GM10248 (cell line): ENCODE measurements at places on chromosomes 6 and 20.

DNA sequence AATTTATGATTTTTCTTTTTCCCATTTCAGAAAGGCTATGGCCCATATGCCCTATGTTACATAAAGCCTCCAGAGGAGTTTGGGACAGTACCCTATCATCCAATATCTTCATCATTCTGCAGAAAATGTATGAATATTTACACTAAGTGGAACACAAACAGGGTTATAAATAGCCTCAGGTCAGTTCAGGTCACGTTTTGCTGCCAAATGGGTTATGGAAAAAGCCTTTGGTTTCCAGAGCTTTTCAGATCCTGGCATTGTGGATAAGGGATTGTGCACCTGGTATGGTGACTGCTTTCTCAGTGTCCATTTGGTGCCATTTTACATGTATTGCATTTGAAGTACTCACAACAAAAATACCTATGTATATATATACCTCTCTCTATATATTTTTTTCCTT is 29.4 kb downstream of the UTRN start:
- no peak for DNase-seq

DNA sequence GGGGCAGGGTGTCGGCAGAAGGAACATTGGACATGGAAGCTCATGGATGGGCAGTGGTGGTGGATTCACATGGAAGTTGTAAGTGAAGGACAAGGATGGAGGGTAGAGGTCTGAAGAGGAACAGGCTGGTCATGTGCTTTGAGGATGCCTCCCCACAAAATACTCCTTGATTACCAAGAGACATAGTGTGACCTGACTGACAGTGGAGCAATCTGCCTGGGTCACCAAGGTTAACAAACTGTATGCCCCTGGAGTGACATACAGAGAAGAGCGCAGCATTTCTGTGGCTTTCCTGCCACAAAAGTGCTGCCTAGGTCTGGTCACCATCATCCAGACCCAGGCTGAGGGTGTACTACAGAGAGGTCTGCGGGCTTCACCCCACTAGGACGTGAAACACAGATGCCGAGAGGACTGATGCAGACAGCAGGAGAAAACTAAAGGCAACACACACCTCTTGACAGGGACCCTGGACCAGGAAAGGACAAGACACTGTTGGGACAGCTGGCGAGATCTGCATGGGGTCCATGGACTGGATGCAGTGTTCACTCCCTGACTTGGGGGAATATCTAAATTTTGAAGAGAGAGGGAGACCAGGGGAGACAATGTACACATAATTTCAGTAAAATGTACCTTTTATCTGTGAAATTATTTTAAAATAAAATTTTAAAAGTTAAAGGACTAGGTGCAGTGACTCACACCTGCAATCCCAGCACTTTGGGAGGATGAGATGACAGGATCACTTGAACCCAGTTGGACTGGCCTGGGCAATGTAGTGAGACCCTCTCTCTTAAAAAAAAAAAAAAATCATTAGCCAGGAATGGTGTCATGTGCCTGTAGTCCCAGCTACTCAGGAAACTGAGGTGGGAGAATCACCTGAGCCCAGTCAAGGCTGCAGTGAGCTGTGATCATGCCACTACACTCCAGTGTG is 64.9 kb downstream of the CSE1L start:
- DNase-seq, result no peak

DNA sequence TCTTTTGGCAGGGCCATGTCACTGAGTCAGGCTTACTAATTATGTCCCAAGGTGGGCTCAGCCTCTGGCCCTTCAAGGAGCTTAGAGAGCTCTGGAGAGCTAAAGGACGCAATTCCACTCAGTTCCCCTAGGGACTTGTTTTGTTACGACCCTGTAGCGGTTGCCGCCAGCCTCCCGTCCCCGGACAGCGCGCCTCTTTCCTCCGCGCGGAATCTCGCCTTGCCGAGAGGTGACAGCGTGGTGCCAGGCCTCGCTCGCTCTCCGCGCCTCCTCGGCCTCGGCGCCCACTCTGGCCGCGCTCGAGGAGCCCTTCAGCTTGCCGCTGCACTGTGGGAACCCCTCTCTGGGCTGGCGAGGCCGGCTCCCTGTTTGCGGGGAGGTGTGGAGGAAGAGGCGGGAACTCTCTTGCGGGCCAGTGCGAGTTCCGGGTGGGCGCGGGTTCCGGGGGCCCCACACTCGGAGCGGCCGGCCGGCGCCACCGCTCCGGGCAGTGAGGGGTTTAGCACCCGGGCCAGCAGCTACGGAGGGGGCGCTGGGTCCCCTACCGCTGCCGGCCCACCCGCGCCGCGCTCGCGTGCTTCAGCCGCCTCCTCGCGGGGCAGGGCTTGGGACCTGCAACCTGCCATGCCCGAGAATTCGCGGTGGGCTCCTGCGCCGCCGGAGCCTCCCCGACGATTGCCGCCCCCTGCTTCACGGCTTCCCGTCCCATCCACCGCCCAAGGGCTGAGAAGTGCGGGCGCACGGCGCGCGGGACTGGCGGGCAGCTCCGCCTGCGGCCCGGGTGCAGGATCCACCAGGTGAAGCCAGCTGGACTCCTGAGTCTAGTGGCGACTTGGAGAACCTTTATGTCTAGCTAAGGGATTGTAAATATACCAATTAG is 9.9 kb upstream of the ZNF311 start:
- DNase-seq, result no peak

GRCh38 chr20:37796121-37796520 is 102.3 kb downstream of the CTNNBL1 start:
- DNase-seq, result no peak

DNA sequence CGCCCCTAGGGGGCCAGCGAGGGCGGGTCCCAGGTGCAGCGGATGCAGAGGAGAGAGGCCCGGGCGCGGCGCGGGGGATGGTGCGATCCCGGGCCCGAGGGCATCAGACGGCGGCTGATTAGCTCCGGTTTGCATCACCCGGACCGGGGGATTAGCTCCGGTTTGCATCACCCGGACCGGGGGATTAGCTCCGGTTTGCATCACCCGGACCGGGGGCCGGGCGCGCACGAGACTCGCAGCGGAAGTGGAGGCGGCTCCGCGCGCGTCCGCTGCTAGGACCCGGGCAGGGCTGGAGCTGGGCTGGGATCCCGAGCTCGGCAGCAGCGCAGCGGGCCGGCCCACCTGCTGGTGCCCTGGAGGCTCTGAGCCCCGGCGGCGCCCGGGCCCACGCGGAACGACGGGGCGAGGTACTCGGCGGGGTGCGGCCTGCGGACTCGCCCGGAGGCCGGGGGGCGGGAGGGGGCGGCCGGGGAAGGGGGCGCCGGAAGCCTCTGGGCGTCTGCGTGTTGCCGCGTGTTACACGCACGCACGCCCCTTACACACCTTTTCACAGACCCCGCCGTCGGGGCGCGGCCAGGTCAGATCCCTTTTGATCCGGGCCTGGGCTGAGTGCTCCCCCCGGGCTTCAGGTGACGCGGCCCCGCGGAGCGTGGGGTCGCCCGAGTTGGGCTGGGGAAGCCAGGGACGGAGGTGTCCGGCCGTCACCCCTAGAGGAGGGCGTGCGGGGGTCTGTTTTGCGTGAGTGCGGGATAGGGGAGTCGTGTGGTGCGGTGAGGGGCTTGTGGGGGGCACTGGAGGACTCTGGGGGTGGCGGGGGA is 412 bp downstream of the TRIB3 start:
- DNase-seq, result peak; percentile 80

DNA sequence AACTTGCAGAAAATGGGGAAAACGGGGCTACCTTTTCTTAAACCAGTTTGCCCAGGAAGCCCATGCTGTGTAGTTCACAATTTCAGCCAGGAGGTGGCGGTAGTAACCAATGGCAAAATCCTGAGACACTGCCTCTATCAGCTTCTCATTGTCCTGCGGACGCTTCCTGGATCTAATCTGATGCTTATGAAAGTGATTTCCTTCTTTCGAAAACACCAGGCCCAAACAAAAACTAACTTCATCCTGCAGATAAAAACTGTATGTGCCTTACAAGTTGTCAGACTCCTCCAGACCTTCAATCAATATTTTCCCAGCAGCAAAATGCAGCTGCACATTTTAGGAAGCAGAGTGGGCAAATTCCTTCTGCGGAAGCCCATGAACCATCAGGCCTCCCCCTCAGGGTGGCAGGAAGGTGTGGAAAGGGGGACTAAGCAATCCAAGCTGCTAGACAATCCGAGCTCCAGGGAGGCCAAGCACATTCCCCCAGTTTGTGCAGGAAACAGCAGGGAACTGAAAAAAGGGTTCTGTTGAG is 88.5 kb downstream of the LY86 start:
- DNase-seq, result peak; percentile 73

DNA sequence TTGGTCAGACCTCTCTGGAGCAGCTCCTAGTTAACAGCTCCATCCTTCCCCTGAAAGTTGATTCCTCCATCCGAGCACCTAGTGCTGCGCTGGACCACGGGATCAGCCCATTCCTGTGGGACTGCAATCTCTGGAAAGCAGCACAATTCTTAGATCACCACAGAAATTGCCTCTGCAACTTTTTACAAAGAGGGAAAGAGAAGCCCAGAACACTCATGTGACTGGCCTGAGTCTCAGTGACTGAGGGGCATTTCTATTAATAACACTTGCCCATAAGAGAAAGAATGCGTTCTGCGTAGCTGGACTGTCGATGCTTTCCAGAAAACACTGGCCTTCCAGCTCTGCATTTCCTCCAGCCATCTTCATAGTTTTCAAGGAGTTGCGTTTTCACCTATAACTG is 18.3 kb downstream of the MPC1 start:
- no peak for DNase-seq

- no peak for DNase-seq
These were observed 15.3 kb downstream of the RSPO4 start for GRCh38 chr20:986733-987355.

- DNase-seq, result no peak
These were observed 713 bp downstream of the WFDC9 start for GRCh38 chr20:45630371-45630770.

GRCh38 chr6:138795809-138796603 is at the start of gene ECT2L:
ECT2L (plus strand) TSS chr6:138796087; CDS start chr6:138813275, 17,188 bp downstream.
- no peak for DNase-seq

- DNase-seq, result no peak
These were observed 563.5 kb upstream of the AGPAT4 start for GRCh38 chr6:161837449-161837735.

DNA sequence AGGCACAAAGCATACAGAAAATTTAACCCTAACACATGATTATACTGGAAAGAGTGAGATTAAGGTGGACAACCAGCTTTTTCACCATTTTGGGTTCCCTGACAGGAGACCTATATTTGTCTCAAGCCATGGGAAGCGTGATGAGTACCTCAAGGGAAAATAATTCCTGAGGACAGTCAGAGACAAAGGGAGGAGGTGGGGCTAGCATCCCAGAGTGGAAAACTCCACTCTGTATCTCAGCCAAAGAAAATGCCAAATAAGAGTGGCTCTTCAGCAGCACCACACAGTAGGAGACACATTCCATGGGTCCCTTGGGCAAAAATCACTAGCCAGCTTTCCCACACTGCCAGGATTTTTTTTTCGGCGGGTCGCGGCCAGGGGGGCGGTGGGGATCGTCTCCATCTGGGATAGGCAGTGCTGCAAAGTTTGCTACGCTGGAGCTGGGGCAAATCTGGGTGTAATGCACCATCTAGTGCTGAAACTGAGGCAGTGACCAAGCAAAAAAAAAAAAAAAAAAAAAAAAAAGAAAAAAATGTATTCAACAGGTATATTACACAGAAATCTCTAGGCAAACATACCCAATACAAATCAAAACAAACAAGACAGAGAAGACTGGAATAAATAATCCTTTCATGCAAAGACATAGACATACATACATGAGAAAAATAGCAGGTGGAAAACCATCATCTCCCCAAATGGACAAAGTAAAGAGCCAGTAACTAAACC is 77.3 kb upstream of the SLC35F1 start:
- DNase-seq, result peak; percentile 37

- no peak for DNase-seq
These were observed 87.9 kb downstream of the MMS22L start for GRCh38 chr6:97195117-97195516.

- no peak for DNase-seq
These were observed 70.1 kb upstream of the AFDN start for GRCh38 chr6:167756597-167756996.

- no peak for DNase-seq
These were observed 1099.6 kb upstream of the GJE1 start for GRCh38 chr6:141033101-141033500.

DNA sequence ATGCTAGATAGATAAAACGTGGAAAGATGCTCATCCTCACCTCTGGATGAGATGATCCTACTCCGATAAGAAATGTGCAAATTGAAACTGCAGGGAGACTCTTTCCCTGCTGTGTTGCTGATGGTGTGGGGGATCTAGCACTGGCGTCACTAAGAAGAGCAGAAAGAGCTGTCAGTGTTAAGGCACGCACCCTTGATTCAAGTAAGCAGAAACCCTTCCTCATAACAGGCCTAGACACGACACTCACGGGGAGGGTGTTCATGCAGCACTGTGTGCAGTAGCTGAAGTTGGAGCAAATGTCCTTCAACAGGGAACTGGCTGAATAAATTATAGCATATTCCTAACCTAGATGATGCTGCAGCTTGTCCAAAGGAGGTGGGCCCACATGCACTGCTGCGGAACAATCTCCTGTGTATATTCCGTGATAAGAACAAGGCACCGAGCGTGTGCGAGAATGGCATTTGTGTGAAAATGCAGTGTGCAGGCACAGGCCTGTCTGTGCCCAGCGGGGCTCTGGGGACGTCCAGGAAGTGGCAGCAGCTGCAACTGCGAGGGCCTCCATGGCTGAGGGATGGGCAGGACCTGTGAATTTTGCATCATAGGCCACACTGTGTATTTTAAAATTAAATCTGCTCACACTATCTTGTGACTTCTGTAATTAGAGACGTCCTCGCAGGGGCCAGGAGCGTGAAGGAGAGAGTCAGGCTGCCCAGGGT is 64.0 kb downstream of the TCP11 start:
- no peak for DNase-seq
